DMS153 (cell line): ENCODE measurements at places on chromosomes 7 and 10.

- DNase-seq, result no peak
Observed at GRCh38 chr10:66252986-66253385, 672.9 kb upstream of the LRRTM3 start.

DNA sequence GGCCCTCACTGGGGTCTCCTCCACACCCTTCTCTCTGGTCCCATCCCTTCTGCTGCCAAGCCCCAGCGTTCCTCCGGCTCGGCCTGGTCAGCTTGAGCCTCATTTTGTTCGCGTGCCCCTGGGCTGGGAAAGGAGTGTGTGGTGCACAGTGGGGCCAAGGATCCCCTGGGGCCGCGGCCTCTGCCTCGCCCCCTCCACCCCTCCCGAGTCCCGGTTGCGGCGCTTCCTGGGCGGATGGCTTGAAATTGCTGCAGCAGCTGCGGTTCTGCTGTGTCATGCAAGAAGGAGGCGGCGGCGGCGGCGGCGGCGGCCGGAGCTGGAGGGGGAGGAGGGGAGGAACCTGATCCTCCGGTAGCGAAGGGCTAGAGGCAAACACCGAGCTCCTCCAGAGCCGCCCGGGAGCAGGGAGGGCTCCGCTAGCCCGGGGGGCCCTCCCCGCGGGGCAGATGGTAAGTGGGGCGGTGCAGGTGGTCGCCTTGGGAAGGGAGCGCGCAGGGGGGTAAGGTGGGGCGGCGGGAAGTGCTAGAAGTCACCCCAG lies 217.8 kb upstream of the MKLN1 start:
- DNase-seq, result peak; percentile 38

DNA sequence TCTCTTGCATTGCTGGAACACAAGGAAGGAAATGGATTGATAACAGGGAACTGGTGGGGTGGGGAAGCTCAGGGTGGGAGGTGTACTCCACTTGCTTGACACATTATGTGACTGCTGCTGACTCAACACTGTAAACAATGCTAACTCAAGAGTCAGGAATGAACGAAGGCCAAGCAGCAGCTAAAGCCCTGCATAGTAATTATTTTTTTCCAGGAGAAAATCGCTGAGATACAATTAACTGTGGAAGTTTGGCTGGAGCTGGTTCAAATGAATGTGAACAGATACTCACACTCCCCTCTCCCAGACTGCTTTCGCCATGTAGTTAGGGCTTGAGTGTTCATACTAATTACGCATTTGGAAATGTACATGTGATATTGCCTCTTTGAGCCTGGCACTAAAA lies 170.9 kb upstream of the AOAH start:
- DNase-seq, result no peak

DNA sequence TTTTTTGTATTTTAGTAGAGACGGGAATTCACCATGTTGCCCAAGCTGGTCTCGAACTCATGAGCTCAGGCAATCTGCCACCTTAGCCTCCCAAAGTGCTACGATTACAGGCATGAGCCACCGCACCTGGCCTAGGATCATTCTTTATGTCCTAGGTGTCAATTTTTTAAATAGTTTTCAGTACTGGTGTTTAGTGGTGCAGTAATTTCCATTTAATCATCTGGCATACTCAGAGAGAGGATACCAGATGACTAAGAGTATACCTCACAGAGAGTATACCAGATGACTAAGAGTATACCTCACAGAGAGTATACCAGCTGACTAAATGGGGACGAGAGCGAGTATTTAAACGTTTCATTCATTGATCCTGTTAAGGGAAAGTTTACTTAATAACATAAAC lies 37.3 kb upstream of the TMEM248 start:
- no peak for DNase-seq

DNA sequence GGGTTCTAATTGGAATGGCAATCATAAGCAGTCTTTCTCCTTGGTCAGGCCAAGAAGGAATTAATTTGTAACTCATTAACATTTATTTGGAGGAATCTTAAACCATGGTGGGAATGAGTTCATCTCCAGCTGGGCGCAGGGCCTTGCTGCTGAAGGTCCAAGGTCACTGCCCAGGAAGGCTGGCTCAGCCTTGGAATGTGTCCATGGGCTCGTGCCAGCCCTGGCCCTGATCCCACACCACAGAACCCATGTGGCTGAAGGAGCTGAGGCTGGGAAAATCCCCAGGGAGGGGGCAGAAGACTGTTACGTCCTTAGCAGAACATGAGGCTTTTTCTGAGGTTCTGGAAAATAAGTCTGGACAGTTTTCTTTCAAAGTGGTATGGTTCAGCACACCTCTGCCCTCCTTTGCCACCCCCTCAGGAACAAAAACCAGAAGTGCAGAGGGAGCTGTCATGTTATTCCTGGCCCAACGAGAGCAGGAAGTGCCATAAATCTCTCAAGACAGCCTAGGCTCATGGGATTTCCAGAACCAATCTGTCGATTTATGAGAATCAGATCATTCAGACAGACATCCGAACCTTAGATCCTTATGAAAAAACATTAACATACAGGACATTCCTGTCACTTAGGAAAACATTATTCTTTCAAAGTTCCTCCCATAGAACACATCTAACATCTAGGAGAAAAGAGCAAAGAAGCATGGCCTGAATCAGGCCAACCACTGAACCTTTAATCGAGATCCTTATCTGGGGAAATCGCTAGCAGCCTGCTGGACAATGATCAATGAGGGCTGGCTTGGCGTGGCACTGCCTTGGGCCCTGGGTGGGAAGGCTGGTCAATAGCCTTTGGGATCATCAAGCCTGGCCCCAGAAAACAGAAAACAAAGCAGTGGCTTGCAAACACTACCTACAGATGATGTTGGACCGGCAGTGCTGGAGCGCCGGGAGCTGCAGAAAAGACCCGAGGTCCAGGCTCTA lies 134.3 kb downstream of the TAX1BP1 start:
- DNase-seq, result no peak

DNA sequence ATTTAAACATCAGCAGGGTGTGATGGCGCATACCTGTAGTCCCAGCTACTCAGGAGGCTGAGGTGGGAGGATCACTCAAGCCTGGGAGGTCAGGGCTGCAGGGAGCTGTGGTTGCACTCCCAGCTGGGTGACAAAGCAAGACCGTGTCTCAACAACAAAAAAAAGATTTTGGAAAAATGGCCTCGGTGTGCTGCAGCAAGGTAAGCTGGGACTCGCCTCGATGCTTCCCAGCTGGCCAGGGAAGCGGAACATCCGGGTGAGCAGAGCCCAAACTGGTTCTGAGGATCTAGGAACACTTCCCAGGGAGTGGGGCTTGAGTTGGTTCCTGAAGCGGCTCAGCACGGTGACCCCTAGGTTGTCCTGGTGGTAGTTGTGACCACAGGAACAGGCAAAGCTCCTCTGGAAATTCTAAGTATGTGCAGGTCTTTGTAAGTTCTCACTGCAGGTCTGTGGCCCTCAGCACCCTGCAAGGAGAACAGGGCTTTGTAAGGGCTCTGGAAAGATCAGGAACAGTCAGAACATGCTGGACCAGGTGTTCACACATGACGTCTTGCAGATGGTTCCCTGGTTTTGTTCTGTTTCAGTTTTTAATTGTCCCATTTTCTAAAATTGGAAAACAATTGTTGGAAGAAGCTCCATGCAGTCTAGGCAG lies 38.6 kb upstream of the ZMIZ2 start:
- DNase-seq, result no peak

GRCh38 chr10:33441561-33441960 lies 107.1 kb upstream of the NRP1 start:
- no peak for DNase-seq

- no peak for DNase-seq
Observed at GRCh38 chr10:70966646-70967553, 78.5 kb upstream of the PCBD1 start.

GRCh38 chr7:47472444-47473157 lies 109.3 kb downstream of the TNS3 start:
- peak; percentile 71 for DNase-seq

DNA sequence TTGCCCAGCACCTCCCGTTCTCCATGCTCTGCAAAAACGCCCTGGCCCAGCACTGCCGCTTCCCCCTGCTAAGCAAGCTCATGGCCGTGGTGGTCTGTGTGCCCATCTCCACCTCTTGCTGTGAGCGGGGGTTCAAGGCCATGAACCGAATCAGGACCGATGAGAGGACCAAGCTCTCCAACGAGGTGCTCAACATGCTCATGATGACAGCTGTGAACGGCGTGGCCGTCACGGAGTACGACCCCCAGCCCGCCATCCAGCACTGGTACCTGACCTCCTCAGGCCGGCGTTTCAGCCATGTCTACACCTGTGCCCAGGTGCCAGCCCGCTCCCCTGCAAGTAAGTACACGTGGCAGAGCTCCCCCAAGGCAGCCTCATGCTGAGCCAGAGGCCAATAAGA lies 11.6 kb upstream of the ATP6V0E2 start:
- DNase-seq, result no peak

- no peak for DNase-seq
Observed at GRCh38 chr7:112550468-112551060, 69.8 kb downstream of the LSMEM1 start.

DNA sequence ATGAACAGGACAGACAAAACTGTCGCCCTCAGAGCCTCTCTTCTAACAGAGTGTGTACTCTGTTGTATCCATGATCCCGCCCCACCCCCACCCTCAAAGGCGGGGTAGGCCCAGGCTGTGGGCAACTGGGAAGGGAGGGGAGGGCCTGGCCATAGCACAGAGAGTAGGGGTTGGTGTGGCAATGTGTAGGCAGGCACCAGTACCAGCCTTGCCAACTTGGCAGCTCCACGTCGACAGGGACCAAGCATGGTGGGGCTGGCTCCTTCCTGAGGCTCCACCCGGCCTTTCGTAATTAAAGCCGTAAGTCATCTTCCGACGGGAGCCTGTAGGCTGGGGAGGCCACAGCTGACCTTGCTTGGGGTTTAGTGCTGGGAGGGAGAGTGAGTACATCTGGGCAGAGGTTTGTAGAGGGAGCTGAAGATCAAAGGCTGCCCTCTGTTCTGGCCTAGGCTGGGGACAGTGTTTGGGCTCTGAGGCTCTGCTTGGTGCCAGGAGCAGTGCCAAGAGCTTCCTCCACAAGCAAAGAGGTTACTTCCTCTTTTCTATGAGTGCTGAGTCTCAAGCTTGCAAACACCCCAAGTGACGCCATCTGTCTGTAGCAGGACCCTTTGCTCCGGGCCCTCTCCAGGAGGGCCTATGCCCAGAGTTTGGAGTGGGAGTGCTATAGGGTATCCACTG lies 121.6 kb downstream of the C10orf105 start:
- DNase-seq, result no peak

DNA sequence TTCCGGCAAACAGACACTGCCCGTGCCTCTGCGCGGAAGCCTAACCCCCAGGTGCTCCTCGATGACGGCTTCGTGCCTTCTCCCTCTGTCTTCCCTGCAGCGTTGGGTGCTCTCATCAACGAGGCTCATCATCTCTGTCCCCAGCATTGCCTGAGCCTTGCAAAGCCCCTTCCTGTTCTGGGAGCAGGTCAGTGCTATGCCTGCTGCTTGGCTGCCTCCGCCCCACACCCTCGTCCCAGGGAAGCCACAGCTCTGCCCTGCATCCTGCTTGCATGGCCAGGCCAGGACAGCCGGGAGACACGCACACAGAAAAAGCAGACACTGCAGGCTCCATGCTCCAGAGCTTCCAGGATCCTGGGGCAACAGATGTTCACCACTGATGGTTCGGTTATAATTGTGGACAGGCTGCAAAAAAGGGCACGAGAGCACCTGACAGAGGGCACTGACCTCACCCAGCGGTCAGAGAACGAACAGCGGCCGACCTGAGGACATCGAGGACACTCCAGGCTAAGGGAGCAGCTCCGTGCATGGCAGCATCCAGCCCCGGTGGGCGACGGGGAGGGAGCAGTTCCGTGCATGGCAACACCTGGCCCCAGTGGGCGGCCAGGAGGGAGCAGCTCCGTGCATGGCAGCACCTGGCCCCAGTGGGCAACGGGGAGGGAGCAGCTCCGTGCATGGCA lies 265.5 kb downstream of the PTPRN2 start:
- DNase-seq, result no peak

GRCh38 chr7:106420736-106421135 lies 136.0 kb upstream of the NAMPT start:
- no peak for DNase-seq

GRCh38 chr10:71998119-71998839 lies 34.1 kb downstream of the CHST3 start:
- no peak for DNase-seq

- DNase-seq, result no peak
Observed at GRCh38 chr10:109386921-109387320, 536.4 kb downstream of the XPNPEP1 start.

DNA sequence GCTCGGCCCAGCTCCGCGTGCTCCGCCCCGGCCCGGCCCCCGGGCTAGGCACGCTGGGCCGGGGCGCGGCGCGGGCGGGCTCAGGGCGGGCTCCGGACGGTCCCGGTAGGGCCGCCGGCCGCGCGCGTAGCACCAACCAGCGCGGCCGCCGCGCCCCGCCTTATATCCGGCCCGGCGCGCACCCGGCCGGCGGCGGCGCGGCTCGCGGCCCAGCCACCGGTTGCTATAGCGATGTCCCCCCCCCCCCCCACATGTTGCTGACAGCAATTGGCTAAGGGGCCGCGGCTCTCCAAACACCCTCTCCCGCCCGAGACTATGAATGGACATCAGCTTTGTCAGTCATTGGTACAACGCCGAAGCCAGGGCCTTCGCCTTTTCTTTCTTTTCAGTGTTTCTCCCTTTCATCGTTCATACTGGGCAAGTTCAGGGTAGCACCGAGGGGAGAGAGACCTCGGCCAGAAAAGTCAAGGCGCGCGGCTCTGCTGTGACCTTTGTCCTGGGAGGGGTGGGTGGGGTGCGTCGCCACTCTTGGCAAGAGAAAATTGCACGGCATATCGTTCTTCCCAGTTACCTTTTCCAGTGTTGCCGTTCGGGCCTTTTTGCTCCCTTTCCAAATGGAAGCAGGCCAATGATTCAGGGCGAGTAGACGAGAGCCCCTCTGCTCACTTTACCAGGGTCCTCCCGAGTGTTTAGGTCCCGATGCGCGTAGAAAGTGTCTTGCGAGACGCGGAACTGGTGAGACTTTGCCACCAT lies 354.2 kb downstream of the DNAJB6 start:
- DNase-seq, result peak; percentile 57
